ENCODE measurements at places on chromosomes 1 and 21.

DNA sequence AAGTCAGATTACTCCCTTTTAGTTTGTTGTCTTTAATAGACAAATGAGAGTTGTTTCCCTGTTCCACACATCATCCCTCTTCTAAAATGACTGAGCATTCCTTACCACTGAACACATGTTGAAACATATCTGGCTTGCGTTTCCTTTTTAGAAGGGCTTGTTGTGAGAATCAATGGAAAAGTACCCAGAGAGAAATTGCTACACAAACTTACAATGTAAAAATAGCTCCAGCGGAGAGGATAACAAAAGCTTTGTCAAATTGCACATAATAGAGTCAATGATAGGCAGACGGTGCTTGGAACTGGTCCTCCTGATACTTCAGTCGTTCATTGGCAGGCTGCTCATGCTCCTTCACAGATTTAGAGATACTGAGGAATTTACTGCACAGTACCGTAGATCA is 123.9 kb downstream of the CYYR1 start:
- no peak for DNase-seq

DNA sequence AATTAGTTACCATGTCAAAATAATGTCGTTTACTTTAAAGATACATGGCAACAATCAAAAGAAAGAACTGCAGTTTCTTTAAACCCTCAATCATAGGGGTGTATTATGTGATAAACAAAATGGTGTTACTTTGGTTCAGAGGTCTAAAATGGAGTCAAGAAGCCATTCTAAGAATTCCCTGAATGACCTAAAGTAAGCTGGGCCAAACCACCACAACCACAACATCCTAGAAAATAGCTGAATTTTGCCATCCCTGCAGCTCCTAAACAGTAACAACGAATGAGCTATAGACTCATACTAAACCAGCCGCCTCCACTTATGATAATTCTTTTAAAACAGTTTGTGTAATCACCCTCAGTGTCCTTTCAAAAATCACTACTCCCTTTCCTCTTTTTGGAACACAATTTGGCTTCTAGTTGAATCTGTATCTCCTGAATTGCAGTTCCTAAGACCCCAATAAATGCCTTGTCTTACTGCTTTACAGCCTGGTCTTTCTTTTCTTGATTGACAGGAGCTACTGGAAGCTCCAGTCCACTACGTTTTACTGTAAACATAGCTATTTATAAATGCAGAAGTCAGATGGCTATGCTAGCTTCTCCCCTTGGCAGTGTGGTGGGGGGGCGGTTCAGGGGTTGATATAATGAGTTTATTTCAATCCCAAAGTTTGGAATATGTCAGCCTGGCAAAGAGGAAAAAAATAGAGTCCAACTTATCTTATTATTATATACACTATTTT is 84.3 kb downstream of the PLPPR4 start:
- DNase-seq, result peak; percentile 90

DNA sequence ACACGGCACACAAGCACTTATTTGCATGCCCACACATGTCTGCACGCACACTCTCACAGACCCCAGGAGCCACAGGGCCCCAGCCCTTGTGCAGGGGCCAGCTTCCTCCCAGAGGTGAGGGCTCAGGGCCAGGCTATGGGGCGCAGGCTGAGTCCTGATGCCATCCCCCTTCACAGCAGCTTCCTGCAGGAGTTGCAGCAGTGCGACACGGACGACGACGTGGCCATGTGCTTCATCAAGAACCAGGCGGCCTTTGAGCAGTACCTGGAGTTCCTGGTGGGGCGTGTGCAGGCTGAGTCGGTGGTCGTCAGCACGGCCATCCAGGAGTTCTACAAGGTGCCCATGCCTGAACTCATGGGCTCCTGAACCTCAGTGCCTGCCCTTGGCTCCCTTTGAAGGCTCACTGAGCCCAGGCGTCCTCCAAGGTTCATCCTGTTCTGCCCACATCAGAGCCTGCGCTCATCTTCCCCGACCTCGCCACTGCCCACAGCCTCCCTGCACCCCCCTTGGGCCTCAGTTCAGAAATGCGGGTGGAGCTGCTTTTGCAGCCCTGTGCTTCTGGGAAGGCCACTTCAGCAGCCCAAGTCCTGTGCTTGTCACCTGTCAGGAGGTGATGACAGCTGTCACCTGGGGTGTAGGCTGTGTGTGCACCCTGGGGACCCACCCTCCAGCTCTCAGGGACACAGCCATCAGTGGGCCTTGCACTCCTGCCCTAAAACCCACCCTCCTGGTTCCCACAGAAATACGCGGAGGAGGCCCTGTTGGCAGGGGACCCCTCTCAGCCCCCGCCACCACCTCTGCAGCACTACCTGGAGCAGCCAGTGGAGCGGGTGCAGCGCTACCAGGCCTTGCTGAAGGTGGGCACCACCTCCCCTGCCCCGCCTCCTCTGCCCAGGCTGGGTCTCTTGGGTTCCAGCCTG is 66.6 kb downstream of the TRIM11 start:
- no peak for DNase-seq

DNA sequence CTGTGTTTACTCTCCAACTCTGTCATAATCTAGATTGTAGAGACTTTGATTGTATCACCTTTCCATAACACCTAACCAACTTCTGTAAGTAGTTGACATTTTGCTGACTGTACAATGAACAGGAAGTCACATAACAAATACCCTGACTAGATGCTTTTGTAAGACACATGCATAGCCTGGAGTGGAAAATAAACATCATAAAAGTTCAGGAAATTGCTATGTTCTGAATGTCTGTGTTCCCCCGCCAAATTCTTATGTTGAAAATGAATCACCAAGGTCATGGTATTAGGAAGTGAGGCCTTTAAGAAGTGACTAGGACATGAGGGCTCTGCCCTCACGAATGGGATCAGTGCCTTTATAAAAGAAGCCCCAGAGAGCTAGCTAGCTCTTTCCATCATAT is 40.4 kb upstream of the ZSWIM5 start:
- DNase-seq, result no peak

DNA sequence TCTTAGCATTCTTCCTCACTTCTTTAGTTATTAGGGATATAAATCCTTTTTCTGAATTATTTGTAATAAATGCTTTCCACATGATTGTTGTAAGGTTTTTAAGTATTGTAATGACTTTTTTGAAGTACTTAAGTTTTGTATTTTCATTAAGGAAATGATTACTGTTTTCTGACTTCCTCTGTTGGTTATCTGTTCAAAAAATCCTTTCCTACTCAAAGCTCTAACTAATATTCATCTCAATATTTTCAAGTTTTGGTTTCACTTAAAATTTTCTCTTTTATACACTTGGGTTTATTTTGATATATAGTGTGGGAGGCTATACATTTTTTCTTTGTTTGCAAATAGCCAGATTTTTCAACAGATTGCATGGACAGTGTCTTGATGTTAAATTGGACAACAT is 59.9 kb upstream of the NHLH2 start:
- DNase-seq, result no peak

- DNase-seq, result peak; percentile 52
Observed at GRCh38 chr21:37829447-37829846, 86.8 kb downstream of the KCNJ6 start.

- DNase-seq, result no peak
Observed at GRCh38 chr1:15156807-15157380, 3.3 kb downstream of the TMEM51 start.

GRCh38 chr21:18157406-18157805 is 87.2 kb upstream of the CHODL start:
- DNase-seq, result no peak

- peak; percentile 62 for DNase-seq
Observed at GRCh38 chr1:942411-942821, 16.6 kb downstream of the NOC2L start.

GRCh38 chr1:203162403-203162802 is 13.2 kb downstream of the MYBPH start:
- no peak for DNase-seq

DNA sequence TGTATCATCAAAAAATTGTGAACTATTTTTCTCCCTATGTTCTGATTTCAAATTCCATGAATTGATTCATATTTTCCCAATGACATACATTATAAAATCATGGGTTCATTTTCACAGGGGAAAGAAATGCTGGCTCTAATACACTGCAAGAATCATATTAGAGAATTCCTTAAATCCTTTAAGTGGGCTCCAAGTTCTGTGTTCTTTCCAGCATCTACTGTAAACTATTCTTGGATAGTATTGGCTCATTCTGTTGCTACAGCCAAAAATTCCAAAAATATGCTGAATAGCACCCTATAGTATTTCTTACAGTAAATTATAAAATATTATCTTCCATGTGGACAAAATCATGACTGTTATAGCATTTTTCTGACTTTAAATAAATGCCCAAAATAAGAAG is 19.0 kb upstream of the C1orf105 start:
- DNase-seq, result no peak

GRCh38 chr1:148308832-148309458 is 156.9 kb upstream of the NBPF11 start:
- no peak for DNase-seq

- DNase-seq, result no peak
Observed at GRCh38 chr1:186289943-186290545, 85.0 kb downstream of the TPR start.

GRCh38 chr1:86650065-86650464 is 54.3 kb upstream of the SH3GLB1 start:
- DNase-seq, result no peak

GRCh38 chr1:223738465-223739365 is 26.4 kb downstream of the CAPN2 start:
- DNase-seq, result peak; percentile 85

GRCh38 chr1:6942990-6943389 is 157.7 kb downstream of the CAMTA1 start:
- no peak for DNase-seq

DNA sequence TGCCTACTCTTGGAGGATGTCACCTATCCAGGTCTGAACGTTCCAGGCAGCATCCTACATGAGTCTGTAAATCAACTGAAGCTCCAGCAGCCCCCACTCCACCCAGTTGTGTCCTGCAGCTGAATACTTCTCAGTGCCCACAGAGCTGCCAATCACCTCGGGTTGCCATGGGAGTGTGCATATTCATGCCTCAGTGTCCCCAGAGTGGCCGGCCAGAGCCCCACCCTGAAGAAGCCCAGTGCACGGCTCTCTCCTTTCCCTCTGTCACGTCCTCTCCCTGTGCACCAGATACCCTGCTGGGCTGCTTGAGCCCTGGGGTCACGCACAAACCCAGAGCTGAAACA is 16.1 kb upstream of the GSTM4 start:
- no peak for DNase-seq

DNA sequence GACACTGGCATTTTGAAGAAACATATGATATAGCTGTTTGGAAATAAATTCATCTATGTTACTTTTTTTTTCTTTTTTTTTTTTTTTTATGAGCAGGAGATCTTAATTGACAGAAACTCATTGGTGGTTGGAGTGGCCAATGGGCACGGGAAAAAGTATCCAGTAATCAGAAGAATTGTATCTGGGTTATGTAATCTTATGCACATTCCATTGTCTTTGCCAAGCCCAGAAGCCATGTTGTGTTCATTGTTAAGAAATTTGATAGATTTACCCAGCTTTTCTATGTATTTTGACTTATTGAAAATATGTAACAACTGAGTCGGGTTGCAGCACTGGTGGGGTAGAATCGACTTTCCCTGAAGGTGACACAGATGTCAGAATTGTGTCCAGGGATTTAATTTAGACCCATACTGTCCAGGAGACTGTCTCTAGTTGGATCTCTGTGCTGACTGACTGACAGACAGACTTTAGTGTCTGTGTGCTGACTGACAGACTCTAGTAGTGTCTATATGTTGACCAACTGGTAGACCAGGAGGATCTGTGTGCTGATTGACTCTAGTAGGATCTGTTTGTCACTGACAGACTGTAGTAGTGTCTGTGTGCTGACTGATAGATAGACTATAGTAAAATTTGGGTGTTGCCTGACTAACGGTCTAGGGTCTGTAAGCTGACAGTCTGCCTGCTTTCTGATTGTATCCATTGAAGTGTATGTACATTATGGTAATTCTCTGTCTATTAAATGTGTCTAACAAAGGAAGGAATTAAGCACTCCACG is 12.3 kb upstream of the C4BPB start:
- DNase-seq, result no peak

DNA sequence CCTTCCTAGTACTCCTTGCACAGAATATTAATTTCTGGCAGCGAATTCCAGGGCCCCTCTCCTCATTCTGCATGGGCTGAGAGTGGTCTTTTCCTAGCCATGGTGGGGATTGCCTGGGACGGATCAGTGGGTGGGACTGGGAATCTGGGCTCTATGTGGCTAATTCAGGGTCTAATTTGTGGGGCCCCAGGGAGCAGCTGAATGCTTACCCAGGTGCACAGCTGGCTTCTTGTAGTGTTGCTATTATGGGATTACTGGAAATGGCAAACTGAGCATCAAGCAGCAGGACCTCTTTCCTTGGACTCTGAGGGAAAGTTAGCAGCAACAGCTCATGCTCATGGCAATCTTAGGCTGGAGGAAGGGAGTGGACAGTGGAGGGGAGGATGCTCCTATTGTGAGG is 187.1 kb upstream of the CACNA1E start:
- DNase-seq, result no peak

DNA sequence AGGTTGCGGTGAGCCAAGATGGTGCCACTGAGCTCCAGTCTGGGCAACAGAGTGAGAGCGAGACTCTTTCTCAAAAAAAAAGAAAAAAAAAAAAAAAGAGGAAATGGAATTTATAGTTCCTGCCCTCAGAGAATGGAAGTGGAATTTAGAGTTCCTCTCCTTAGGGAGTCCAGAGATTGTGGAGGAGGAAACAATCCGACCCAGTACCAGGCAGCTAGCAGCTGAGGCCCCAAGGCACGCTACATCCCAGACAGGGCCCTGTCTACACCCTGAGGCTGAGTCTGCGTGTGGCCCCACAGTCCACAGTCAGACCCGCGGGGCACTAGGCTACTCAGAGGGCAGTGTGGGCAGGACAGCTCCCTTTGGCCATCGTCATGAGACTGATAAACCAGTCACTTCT is 1.9 kb upstream of the MFN2 start:
- DNase-seq, result no peak

DNA sequence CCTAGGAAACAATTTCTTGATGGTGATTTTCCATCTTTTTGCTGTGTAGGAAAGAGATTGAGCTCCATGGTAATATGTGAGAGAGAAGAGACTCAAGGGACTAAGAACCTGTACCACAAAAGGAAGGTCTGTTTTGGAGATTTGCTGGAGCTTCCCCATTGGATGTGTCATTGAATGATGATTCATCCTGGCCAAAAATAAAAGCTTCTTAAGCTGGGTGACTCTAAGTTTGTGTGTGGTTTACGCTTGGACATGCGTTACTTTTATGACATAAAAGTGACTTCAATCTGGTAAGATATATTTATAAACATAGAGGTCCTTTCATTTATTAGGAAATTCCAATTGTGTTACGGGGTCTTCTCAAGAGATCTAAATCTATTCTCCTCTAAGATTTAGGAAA is 17.4 kb upstream of the IL19 start:
- no peak for DNase-seq

All from SJCRH30 (cell line).